ENCODE measurements at places on chromosomes 2 and 18. TPM values are rescaled to one million over a fixed set of nuclear protein-coding genes. Genes with fewer than 3 reads are reported as not detected.

The MIB1 gene
- total RNA-seq: 121 TPM

The SESTD1 gene
- 24.7 TPM for total RNA-seq

The REG1B gene
- total RNA-seq: not detected

The DGUOK gene
- 128 TPM for total RNA-seq

The SEPTIN10 gene
- 181 TPM for total RNA-seq

The INO80B gene
- 41.9 TPM for total RNA-seq
